ENCODE measurements at places on chromosomes 7 and 10.

GRCh38 chr10:98267069-98267893 is 713 bp downstream of the LOXL4 start:
- DNase-seq = no peak

DNA sequence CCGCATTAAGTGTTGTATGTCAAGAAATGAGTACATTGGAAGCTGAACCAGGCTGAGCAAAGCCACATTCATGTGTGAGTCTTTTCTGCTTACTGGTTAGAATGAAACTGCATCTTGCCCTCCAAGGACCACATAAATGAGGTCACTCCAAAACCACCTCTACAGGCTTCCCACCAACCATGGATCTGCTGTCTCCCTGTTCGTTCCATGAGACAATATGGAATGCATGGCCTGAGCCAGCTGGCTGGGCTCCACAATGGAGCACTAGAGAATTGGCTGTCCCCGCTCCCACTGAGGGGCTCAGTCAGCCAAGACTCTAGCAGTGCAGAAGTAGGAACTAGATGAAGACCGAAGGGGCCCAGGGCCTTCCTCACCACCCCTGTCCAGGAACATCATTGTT is 120.8 kb downstream of the TNS3 start:
- no peak for DNase-seq

GRCh38 chr10:127836966-127837365 is 55.8 kb downstream of the CLRN3 start:
- DNase-seq = no peak

- no peak for DNase-seq
Measured at GRCh38 chr7:106839511-106839910, 25.6 kb upstream of the PIK3CG start.

DNA sequence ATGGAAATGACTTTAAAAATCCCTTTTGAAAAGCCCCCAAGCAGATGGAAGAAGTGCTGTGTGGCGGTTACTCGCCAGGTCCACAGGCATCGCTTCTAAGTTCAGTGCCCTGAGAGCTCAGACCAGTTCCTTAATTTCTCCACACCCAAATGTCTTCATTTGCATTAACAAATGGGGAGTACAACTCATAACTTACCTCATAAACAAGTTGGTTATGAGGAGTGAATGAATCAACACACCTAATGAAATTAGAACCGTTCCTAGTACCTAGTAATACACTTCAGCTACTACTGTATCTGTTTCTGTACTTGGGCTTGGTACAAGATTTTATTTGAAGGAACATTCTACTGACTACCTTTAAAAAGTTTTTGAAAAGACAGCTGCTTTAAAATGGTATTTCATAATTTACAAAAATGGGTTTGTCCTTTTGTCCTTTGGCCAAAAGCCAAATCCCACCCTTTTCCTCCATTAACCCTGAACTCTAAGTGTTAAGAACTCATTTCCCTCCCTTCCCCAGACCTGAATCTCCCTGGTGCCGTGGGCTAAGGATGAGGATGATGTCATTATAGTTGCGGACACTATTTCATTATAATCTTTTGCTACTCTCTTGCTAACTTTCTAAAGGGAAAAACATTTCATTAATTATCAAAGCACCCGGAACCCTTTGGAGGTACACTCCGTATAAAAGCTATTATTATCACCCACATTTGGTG is 221.5 kb upstream of the CELF2 start:
- no peak for DNase-seq

- DNase-seq = no peak
Measured at GRCh38 chr10:369684-370448, 234.6 kb downstream of the ZMYND11 start.

GRCh38 chr7:121503039-121503438 is 106.9 kb upstream of the FAM3C start:
- DNase-seq = no peak

GRCh38 chr10:77007834-77008233 is 629.8 kb downstream of the KCNMA1 start:
- DNase-seq = no peak

DNA sequence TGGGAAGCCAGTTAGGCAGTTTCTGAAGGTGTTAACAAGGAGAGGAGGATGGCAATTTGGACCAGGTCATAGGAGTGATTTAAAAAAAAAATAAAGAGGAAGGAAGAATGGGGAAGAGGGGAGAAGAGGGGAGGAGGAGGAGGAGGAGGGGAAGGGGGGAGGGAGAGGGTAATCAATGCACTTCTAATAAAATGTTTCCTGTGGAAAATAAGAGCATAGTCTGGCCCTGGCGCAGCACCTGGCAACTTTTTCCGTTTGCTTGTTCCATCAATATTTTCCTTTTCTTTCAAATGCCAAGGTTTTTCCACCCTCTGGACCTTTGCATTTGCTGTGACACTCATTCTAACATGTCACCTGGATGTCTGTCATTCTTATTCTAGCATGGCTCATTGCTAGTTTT is 308.2 kb downstream of the PPP1R3A start:
- no peak for DNase-seq

Measured in stimulated activated naive CD4-positive, alpha-beta T cell treated with Interleukin-2 at 50 U/mL for 16 hours (primary cell).